ENCODE measurements at places on chromosomes 7 and 10.

GRCh38 chr7:132097550-132098134, 478.6 kb downstream of the PLXNA4 start:
- no peak for DNase-seq

GRCh38 chr10:69335063-69335587, 56.8 kb downstream of the HK1 start:
- DNase-seq = no peak

- DNase-seq = no peak
Measured at GRCh38 chr10:106044503-106044902, 1120.0 kb downstream of the SORCS1 start.

DNA sequence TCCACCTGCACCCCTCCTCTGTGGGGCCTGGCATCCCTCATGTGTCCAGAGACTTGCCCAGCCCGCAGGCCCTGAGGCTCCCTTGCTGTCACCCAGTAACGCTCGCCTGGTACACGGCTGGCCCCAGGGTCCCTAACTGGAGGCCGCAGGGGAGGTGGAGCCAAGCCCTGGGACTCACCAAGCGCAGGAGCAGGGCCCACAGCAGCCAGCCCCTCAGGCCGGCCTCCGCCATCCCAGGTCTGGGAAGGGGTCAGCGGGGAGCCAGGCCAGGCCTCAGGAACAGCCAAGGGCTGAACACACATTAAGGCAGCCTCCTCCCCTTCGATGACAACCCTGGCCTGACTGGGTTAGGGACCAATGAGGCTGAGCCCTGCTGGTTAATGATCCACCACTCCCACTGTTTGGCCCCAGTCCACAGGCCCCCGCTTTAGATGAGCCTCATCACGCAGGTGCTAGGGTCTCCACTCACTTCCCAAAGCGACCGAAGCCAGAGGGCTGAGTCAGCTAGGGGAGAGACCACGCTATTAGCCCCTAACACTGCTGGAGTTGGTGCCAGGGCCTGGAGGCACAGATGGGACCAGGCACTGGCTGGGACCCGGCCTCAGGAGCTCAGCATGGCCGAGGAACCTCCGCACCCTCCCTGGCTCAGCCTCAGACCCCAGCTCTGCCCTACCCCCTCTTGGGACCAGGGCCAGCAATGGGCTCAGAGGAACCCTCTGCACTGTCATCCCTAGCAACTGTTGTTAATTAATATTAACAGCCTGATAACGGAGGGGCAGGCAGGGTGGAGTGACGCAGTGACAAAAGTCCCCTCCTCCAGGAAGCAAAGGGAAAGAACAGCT, at the start of gene NPC1L1:
NPC1L1 (minus strand) TSS at position 303 of the 842 bp plus-strand sequence; CDS start at position 232, 71 bp downstream.
- DNase-seq = no peak

GRCh38 chr7:36563706-36564327, 160.5 kb downstream of the AOAH start:
- DNase-seq = no peak

GRCh38 chr10:614790-615582, 74.5 kb downstream of the DIP2C start:
- no peak for DNase-seq

DNA sequence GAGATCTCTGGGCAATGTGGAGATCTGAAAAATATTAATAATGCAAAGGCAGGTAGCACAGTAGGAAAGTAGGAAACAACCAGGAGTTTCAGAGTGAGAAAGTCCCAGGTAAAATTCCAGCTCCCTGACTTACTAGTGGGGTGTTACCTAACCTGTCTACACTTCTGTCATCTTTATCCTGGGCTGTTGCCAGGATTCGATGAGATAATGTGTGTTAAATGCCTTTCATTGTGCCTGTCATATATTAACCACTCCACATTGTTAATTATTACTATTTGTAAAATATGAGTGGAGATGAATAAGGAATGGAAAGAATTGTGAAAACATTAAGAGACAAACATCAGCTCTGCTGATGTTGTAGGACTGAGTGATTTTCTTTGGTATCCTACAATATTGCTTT, 50.0 kb upstream of the FRMD4A start:
- no peak for DNase-seq

GRCh38 chr7:95578299-95578855, 17.9 kb downstream of the PDK4 start:
- DNase-seq = no peak

DNA sequence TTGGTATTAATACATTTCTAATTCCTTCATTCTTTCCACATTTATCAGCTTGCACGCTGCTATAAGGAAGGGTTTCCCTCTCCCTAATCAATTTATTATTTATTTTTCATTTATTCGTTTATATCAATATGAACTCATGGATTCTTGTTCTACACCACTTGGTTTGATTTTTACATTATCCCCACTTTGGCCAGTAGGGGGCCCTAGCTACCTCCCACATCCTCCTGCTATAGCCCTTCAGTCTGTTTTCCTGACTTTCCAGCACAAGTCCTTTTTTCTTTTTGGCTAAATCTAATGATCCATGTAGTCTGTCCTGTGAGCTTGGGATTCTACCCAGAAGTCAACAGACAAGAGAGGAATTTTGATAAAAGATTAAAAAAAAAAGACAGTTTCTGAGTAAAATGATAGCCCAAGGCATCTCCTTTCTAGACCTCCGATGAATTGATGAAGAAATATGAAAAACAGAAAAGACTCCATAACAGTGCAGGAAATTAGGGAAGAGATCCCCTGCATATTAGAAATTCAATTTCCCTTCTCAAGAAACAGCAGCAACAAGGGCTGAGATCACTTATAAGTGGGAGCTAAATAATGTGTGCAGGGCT, 47.7 kb downstream of the LYZL2 start:
- no peak for DNase-seq

GRCh38 chr7:85226361-85227085, 39.7 kb upstream of the SEMA3D start:
- no peak for DNase-seq

DNA sequence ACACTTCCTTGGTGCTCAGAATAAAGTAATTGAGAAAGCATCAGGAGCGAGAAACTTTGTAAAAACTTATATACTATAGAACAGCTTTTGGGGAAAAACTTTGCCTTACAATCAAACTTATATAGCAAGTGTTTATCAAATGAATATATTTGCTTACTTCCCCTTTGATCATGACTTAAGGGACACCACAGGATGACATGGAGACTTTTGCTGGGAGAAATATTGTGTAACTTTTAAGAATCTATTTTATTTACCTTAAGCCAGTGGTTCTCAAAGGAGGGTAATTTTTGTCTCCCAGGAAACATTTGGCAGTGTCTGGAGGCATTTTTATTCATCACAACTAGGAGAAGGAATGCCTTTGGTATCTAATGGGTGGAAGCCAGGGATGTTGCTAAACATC, 173.8 kb upstream of the HABP2 start:
- no peak for DNase-seq

- DNase-seq = no peak
Measured at GRCh38 chr10:11667756-11668155, 56.3 kb upstream of the USP6NL start.

DNA sequence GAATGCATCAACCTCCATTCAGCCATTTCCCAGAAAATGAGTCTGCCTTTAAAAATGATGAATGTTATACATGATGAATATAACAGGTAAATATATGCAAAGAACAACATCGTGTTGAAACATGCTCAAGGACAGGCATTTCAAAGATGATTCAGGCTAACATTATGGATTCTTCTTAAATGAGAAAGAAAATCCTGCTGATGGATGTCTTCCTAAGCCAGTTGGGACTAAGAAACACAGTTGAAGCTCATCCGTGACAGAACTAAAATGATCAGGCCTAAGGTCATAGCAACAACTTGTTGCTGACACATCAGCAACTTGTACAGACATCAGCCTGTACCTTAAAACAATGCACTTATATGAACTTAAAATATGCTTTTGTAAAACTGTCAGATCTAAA, 267.9 kb downstream of the MAGI2 start:
- DNase-seq = no peak

GRCh38 chr10:11865561-11865960, 42.4 kb downstream of the PROSER2 start:
- DNase-seq = no peak

- DNase-seq = no peak
Measured at GRCh38 chr10:19970717-19971116, 154.5 kb downstream of the PLXDC2 start.

- DNase-seq = no peak
Measured at GRCh38 chr7:38506756-38507155, 124.4 kb downstream of the AMPH start.
